ENCODE measurements at places on chromosomes 4 and X.

DNA sequence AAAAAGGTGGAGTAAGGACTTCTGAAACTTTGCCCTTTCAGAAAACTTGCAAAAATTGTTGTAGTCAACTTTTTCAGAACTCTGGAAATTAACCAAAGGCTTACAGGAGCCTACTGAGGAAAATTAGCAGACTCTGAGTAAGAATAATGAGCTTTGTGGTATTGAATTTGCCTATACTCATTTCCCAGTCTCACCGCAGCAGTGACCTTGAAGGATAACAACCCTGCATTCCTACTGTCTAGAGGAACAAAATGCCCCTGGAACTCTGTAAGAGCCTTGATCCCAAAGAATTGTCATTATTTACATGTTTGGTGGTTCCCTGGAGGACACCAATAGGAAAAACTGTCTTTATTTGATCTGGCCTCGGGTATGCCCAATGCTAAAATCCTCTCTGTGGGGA, 57.9 kb downstream of the MND1 start:
- DNase-seq = no peak

GRCh38 chr4:31114816-31115215, 394.6 kb downstream of the PCDH7 start:
- DNase-seq = no peak

GRCh38 chr4:165364452-165365080, 14.2 kb upstream of the CPE start:
- no peak for DNase-seq

DNA sequence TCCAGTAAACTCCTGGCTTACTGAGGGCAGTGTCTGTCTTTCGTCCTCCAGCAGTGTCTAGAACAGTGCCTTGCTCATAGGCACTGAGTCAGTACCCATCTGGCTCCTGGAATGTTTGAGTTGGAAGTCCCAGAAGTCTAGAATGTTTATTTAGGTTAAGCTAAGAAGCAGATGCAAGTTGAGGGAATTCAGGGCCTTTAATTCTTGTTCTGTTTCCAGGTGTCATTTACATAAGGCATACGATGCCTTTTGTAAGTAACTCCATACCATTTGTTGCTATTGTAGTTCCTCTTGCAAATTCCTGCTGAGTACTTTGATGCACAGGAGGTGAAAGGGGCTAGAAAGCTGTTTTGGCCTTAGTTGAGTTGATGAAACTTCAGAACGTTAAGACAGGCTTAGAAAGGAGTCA, 22.2 kb downstream of the ARHGAP10 start:
- DNase-seq = no peak

DNA sequence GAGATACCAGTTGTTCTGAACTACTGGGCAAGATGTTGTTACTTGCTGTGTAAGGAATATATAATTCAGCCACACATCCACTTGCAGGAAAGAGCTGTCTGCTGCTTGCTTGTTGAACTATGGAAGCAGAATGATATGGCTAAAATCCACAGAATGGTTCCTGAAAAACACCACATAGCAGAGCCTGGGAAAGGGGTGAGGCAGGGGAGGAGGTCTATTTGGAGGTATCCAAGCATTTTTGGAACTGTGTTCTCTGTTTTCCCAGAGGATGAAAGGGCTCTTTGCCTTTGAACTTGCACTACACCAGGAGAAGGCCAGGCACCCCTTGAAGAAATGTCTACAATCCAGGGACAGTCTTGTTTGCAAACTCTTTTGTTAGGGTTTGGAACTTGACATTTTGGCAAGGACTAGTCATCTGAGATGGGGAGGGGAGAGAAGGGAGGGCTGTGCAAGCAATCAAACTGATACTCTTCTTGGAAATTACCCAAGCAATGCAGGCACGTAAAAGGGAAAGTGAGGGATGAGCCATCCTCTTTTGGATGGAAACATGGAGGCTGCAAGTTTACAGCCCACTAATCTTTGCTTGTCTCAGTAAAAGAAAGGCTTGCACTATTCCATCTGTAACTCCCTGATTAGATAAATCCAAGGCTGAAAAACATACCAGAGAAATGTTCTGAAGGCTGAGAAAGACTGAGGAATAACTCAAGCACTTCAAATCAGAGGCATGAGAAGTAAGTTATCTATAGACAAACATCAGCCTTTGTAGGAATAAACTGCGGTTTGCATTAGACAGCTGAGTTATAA, 141.0 kb downstream of the TSPAN5 start:
- no peak for DNase-seq

- DNase-seq = no peak
These were observed 5.1 kb upstream of the SLC10A3 start for GRCh38 chrX:154495472-154495922.

GRCh38 chrX:30085571-30085970, 129.8 kb upstream of the MAGEB2 start:
- no peak for DNase-seq

GRCh38 chrX:670645-671044, 40.1 kb downstream of the SHOX start:
- no peak for DNase-seq

DNA sequence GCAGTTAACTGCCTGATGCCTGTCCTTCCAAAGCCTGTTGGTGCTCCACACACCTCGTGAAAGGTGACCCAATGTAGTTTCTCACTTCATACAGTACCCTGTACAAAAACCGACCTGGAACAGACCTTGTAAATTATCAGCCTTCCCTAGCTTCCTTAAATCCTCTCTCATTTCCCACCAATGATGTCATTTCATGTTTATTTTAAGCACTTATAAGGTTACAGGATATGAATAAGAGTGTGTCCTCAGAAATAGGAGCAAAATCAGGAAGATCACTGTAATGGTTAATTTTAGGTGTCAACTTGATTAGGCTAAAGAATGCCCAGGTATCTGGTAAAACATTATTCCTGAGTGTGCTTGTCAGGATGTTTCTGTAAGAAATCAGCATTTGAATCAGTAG, 44.7 kb downstream of the TMEM150C start:
- DNase-seq = no peak

GRCh38 chrX:110025395-110025794, 22.5 kb downstream of the TMEM164 start:
- no peak for DNase-seq

- DNase-seq = no peak
These were observed 202.6 kb downstream of the SPOCK3 start for GRCh38 chr4:167031534-167032156.

- no peak for DNase-seq
These were observed 7.4 kb upstream of the TNIP2 start for GRCh38 chr4:2763511-2763967.

- DNase-seq = no peak
These were observed 313.2 kb downstream of the PACRGL start for GRCh38 chr4:21013501-21013900.

- no peak for DNase-seq
These were observed 40.9 kb downstream of the TSPAN5 start for GRCh38 chr4:98617358-98618047.

Measured in stimulated activated CD4-positive, alpha-beta T cell treated with anti-CD3 and anti-CD28 coated beads, Interleukin-4, amount 100 ng/mL, for 4 hours (primary cell).